ENCODE measurements at places on chromosomes 6 and 20.

GRCh38 chr6:25122622-25123237, 156.4 kb upstream of the CARMIL1 start:
- no peak for DNase-seq

GRCh38 chr20:35104685-35105295, 12.2 kb upstream of the TRPC4AP start:
- DNase-seq, result no peak

DNA sequence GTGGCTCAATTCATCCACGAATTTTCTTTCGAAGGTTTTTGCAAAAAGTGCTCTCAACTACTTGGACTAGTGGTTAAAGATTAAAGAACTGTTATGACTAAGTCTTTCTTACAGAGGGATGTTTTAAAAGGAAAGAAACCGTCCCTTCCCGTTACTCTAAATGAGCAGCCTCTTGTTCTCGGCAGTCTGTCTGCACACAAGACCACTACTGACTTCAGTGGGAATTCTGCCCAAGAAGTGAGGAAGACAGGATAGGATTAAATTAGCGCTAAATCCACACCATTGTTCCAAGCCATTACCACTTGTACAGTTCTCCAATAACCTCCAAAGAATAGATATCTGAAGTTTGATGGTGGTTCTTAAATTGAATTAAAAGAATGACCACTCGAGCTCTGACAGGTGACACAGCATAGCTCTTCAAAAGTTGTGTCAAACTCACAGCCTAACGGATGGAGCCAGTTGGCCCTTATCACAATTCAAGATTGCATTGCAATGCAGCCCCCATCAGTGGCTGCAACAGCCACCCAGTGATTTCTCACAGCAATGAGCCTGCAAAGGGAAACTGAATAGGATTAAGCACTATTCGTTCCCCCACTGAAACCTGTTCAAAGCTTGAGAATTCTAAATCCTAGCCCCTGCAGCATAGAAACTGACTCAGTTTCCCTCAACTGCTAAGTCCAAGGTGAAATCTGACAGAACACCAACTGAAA, 1.8 kb downstream of the EPB41L2 start:
- no peak for DNase-seq

DNA sequence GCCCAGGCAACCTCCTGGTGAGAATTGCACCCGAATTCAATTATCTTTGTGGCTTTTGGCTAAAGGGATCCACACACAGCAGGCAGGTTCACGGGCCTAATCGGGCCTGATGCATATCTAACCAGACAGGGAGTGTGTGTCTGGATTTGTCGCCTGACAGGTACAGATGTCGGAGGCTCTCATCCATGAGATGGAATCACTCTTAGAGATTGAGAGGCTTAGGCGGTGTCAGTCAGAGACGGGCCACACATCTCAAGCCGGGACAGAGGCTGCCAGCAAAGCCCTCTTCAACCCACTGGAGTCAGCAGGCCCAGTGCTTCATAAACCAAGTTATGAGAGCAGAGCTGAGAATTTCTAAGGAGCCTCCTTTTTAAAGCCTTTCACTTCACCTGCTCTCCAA, 247.0 kb downstream of the LRFN2 start:
- no peak for DNase-seq

GRCh38 chr20:24991897-24992486, 559 bp downstream of the APMAP start:
- DNase-seq, result no peak

DNA sequence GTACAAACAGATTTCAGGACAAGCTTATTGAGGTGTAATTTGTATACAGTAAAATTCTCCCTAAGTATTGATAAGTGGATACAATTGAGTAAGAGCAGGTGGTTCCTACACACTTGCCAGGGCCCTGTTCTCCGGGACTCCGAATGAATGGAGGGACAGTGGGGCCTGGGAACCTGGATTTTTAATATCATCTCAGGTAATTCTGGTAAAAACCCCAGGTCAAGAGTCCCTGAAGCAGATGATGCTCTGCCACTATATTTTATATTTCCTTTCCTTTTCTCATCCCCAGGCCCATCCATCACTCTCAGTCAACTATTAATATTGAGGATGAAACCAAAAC, 104.9 kb downstream of the FYN start:
- no peak for DNase-seq

DNA sequence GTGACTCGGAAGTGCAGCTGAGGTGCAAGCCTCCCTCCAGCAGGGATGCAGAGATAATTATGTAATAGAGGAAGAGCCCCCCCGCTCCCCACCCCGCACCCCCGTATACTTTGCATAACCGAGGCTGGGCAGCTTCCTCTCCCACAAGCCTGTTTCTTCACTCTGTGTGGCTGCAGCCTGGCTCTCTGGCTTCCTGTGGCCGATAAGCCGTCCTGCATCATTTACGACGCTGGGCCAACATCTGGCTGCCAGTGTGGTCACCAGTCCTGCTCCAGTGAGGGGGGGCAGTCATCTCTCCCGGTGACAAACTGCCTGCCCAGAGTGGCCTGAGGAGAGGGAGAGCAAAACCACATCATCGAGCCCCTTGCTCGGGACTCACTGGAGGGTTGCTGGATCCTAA, 59.2 kb downstream of the RBM38 start:
- no peak for DNase-seq

GRCh38 chr6:170371080-170371479, 64.5 kb downstream of the FAM120B start:
- no peak for DNase-seq

DNA sequence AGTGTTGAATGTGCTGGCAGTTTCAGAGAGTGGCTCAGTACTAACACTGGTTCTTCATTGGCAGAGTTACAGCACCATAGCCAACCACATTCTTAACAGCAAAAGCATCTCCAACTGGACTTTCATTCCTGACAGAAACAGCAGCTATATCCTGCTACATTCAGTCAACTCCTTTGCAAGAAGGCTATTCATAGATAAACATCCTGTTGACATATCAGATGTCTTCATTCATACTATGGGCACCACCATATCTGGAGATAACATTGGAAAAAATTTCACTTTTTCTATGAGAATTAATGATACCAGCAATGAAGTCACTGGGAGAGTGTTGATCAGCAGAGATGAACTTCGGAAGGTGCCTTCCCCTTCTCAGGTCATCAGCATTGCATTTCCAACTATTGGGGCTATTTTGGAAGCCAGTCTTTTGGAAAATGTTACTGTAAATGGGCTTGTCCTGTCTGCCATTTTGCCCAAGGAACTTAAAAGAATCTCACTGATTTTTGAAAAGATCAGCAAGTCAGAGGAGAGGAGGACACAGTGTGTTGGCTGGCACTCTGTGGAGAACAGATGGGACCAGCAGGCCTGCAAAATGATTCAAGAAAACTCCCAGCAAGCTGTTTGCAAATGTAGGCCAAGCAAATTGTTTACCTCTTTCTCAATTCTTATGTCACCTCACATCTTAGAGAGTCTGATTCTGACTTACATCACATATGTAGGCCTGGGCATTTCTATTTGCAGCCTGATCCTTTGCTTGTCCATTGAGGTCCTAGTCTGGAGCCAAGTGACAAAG, 17.0 kb upstream of the ADGRF4 start:
- DNase-seq, result no peak

- peak; percentile 75 for DNase-seq
Observed at GRCh38 chr6:53309059-53309900, 39.5 kb downstream of the ELOVL5 start.

DNA sequence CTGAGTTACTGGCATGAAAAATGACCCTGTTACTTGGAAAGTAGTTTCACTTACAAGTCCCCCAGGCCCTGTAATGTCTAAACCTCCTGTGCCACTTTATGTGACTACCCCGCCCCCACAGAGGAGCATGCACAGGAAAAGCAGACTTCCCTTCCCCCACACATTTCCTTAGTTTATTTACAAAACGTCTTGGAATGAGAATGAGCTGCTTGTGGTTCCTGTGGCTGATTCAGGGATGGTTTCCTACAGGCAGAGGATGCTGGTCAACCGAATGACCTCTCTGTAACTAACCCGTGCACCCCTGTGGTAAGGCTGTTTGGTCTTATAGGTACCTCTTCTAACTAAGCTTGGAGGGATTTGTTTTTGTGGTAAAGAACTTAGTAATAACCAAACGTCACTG, 28.5 kb downstream of the RSPO3 start:
- no peak for DNase-seq

DNA sequence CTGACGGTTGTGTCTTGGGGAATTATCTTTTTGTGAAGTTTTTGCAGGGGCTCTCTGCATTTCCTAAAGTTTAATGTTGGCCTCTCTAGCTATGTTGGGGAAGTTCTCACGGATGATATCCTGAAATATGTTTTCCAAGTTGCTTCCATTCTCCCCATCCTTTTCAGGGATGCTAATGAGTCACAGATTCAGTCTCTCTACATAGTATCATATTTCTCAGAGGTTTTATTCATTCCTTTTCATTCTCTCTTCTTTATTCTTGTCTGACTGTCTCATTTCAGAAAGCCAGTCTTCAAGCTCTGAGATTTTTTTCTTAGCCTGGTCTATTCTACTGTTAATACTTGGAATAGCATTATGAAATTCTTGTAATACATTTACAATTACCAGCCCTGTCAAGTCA, 61.3 kb downstream of the UNC5CL start:
- DNase-seq, result no peak

GRCh38 chr6:157513004-157513603, 132.1 kb downstream of the ZDHHC14 start:
- no peak for DNase-seq
